CD4-positive, alpha-beta T cell treated with Interleukin-2 at 100 ng/mL for 4 hours (primary cell): ENCODE measurements at places on chromosomes 6 and 20.

DNA sequence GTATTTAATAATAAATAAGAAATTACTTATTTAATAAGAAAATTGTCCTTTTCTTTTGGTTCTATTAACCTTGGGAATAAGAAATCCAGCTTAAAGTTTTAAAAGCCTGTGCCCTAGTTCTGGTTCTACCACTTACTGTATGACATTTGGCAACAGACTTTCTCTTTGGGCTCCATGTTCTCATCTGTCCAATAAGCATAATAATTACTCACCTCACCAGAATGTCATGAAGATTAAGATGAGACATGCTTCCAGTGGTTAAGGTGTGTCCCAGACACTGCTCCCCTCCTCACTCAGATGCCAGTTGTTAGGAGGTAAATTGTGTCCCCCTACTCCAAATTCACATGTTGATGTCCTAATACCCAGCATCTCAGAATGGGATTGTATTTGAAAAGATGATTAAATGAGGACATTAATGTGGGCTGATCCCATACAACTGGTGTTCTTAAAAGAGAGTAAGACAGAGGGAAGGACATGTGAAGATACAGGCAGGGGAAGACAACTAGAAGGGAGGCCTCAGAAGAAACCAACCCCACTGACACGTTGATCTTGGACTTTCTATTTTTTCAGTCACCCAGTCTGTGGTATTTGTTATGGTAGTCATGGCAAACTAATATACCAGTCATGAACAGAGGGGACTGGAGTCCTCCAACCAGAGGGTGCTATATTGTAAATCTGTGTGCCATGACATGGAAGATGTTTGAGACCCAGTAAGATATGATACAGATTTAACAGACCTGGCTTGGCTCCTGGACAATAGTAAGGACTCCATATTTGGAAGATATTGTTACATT is 6.4 kb upstream of the MICAL1 start:
- peak; percentile 40 for DNase-seq

DNA sequence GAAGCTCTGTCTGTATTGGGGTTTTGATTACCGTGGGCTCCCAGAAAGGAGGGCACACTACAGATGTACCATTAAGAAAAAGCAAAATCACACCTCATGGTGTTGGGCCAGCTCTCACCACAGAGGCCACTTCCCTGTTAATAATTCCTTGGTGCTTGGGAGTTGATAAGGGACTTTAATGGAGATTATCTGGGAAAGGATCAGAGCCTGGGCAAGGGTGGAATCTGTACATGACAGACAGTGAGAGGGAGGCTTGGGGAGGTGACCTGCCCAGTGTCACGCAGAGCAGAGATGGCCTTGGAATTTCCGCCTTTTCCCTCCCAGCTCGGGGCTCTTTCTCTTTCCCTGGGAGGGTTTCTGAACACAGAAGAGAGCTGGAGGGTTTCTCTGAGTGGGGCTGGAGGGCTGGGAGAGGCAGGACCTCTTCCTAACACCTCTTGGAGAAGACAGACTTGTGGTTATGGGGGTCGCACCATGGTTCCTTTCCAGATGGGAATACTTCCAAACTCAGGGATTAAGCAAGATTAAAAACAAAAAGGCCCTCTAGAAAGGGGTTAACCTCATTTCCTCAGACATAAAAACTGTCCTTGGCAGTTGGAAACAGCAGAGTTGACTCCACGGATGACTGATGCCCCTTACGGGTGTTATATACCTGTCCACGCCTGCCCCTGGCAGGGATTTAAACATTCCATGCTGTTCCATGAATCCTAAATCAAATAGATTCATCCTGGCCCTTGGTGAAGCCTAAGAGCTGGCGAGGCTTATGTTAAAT is 16.8 kb upstream of the KCNK16 start:
- no peak for DNase-seq

DNA sequence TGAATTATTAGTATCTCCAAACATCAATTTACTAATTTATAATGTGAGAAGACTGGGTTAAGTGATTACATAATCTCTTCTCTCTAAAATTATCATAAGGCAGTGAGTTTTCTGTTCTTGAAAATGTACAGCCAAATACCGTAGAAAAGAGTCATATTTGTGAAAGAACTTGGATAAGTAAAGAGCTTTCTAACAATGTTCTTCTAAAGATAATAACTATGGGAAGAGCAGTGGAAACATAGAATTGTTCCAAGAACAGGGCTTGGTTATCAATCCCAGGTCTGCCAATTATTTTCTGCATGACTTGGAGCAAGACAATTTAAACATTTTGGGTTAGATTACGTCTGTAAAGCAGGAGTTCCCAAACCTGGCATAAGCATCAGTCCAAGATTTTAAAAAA is 198.1 kb upstream of the SGK1 start:
- DNase-seq = no peak

- DNase-seq = no peak
These were observed 48.9 kb downstream of the ALDH5A1 start for GRCh38 chr6:24543683-24544082.

DNA sequence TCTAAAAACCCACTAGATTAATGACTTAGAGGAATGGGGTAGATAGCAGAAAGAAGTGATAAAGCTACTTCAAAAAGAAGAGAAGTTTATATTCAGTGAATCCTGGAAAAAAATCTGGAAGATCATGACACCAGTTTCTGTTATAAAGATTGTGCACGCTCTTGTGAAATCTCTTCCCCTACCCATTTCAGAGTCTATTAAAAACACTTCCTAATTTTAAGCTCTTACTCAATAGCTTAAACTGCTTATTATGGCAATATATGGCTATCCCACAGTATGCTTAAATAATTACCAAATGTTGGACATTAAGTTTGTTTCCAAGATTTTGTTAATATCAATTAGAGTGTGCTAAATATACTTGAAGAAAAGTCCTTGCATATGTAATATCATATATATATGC is 585.3 kb upstream of the MAN1A1 start:
- DNase-seq = no peak

GRCh38 chr6:11493974-11494373 is 43.6 kb upstream of the TMEM170B start:
- DNase-seq = no peak

- DNase-seq = no peak
These were observed 29.6 kb upstream of the MICB start for GRCh38 chr6:31468311-31468710.

- no peak for DNase-seq
These were observed 18.3 kb upstream of the WFDC9 start for GRCh38 chr20:45649312-45649863.

GRCh38 chr20:19016140-19016497 is 196.3 kb upstream of the SLC24A3 start:
- DNase-seq = no peak

- peak; percentile 38 for DNase-seq
These were observed 35.4 kb downstream of the MAN1A1 start for GRCh38 chr6:119313937-119314884.

- DNase-seq = peak; percentile 14
These were observed 143.5 kb downstream of the ZFP64 start for GRCh38 chr20:52047811-52048764.

GRCh38 chr20:11054266-11054993 is 380.6 kb upstream of the JAG1 start:
- DNase-seq = no peak

DNA sequence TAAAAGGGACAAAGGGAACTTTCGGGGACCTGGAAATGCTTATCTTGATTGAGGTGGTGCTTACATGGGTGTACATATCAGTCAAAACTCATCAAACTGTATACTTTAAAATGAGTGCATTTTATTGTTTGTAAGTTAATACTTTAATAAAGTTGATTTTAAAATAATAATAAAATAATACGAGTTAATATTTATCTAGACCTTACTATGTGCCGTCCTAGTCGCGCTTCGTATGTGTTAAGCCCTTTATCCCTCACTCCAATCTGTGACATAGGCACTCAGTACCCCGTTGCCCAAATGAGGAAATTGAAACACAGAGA is 47.5 kb downstream of the PDYN start:
- no peak for DNase-seq
